RPMI7951 (cell line): ENCODE measurements at places on chromosomes 3 and 15. TPM values are rescaled to one million over a fixed set of nuclear protein-coding genes. Genes with fewer than 3 reads are reported as not detected.

Gene RFC4
- total RNA-seq: 142 and 161 TPM in 2 replicates

Gene CADM2
- total RNA-seq: under 0.01 TPM in 1 of 2 replicates, not detected in the other

Gene GOLGA8Q
- total RNA-seq: not detected in 2 replicates

Gene BUB1B
- 108 and 126 TPM in 2 replicates for total RNA-seq

Gene SERINC4
- not detected in 2 replicates for total RNA-seq

DNA sequence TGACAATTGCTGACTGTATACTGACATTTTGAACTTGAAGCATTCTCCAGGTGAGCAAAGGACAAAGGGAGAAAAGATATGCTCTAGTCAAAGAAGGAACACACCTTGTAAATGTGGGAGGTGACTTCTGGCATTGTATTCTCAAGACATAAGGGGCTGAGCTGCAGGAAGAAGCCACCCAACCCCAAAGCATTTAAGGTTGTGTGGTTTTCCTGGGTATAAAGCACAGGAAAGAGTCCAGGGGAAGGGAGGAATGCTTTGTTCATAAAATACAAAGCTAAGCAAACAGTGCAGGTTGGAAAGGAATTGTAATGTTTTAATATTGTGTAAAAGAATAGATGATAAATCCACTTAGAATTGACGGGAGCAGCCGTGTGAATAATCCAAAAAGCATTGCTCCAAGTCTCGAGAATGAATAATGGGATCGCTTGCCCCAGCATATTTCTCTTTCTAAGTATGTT, 102.4 kb upstream of the LRIG1 start:
- DNase-seq: no peak

DNA sequence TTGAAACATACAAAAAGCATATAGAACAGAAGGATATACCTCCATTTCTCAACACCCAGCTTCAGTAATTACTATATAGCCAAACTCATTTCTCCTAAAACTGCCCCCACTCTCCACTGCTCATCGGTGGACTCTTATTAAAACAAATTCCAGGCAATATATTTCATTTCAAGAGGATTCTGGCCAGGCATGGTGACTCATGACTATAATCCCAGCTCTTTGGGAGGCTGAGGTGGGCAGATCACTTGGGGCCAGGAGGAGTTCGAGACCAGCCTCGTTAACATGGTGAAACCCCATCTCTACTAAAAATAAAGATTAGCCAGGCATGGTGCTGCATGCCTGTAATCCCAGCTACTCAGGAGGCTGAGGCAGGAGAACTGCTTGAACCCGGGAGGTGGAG, 40.9 kb downstream of the SNX4 start:
- DNase-seq: no peak

GRCh38 chr15:63211549-63211948, 22.1 kb downstream of the RAB8B start:
- no peak for DNase-seq

DNA sequence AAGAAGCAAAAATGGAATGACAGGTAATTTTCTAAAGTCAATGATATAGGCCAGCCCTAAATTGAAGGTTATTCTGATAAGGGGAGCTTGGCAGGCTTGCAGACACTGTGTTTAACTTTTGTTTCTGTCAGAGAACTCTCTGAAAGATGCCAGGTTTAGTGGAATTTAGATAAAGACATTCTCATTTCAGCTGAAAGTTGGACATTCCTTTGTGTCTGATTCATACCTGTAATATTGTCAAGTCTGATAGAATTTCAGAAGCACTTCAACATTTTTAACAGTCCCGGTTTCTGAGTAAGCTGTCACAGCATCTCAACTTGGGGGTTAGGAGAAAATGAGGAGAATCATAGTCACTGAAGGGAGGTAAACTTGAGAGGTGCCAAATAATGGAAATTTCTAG, 84.0 kb downstream of the DIPK2A start:
- no peak for DNase-seq

- DNase-seq: no peak
Measured at GRCh38 chr3:134325706-134326105, 48.5 kb downstream of the AMOTL2 start.

DNA sequence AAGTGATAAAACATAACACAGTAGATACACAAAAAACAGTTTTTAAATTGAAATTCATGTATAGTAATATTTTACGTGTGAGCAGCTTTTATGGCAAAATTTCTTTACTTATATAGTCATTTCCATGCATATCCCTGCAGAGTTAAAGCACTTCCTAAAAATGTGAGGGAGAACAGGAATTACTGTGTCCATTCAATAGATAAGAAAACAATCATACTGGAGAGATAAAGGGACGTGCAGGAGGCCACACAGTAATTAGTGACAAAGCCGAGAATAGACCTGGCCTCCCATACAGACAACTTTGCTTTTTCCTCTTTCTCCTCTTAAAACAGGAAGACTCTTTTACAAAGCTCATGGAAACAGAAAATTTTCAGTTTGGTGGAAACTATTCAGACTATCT, 247.5 kb downstream of the CDIN1 start:
- DNase-seq: no peak

DNA sequence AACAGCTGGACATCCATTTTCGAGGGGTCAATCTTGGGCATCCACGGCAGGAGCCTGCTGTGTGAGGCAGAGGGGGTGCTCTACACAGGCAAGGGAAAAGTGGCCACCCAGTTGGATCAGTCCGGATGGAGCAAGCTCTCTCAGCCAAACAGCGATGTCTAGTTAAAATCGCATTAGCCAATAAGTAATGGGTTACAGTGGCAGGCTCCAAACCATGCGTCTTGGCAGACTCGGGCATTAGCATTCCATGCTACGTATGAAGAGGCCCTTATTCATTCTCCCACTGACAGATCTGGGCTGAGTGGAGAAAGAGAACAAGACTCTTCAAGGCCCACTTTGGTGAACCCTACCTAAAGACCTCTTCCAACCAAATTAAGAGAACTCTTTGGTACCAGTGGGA, 49.3 kb downstream of the CCNB2 start:
- DNase-seq: no peak

DNA sequence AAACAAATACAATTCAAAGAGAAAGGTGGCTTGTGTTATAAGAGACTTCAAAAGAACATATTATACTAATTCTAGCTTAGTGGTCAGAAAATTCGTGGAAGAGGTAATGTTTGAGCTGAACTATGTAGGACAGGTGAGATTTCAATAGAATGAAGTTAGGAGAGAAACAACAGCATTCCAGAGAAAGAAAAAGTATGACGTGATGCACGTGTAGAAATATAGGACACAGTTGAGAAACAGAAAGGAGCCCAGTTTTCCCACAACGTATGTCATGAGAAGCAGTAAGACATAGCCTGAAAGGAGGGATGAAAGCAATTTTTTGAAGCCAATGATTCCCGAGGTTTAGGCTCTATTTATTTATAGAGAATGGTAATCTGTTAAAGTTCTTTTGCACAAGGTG, 18.7 kb upstream of the P3H2 start:
- DNase-seq: no peak

DNA sequence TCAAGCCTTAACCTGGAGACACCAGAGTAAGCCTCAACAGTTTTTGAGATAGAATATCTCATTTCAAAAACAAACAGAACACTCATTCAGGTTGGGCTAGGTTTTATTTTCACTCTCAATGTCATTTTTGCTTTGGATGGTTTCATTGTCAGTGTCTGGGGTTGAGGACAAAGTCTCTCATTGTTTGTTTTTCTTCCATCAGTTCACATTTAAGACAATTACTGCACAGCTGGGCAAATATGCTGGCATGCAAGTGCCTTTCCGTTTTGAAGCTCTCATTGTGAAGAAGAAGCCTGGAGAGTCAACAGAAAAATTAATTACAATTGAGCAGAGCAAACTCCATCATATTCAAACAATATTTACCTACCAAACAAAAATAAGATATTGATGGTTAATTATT, 1050.0 kb downstream of the TBL1XR1 start:
- DNase-seq: no peak

GRCh38 chr3:126865736-126866135, 117.2 kb upstream of the PLXNA1 start:
- DNase-seq: no peak

DNA sequence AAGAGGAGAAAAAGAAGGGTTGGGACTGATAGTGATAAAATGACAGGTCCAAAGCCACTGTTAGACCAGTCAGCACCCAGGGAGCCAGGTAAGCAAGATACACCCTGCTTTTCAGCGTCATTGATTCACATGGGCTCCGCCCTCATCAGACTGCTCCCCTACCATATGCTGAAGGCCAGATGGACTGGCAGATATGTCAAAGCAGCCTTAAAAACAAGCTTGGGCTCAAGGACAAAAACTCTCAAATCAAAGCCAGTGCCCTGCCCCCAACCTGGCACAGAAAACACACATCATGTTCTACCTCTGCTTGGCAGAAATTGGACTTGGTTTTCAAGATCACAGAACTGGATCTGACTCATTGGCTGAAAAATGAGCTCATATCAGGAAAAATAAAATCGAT, 33.4 kb downstream of the SH3BP5 start:
- no peak for DNase-seq

DNA sequence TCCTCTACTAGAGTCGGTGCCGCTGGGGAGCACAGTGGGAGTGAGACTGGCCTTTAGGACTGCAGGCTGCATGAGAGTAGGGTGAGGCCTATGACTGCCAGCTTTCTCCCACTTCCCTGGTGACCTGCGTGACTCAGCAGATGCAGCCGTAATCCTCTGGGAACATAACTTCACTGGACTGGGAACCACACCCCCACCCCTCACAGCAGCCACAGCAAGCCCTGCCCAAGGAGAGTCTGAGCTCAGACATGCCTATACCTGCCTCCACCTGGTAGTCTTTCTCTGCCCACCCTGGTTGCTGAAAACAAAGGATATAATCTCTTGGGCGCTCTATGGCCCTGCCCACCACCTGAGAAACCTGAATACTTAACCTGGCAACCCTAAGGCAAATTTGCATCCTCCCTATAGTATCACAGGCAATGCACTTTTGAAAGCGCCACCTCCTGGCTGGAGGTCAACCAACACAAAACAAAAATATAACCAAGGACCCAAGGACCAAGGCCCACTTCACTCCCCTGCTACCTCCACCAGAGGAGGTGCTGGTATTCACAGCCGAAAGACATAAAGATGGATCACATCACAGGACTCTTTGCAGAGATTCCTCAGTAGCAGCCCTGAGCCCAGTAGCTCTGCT, 308.9 kb downstream of the CTNNB1 start:
- DNase-seq: no peak

DNA sequence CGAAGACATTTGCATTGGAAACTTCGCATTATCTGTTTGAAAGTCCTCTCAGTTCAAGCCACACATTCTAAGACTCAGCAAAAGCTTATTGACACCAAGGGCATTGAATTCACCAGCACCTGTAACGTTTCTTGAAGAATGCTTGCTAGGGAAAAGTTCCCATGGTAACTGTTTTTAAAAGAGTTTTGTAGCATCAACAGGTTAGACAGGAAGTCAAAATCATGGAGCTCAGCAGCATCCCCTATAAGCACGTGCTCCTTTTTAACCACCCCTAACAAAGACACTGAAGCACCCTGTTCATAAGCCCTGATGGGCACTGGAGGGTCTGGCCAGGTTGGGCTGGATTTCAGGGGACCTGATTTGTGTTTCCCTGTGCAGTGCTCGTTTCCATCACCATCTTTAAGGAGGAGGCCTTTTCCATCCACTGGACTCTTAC, 229.7 kb upstream of the BHLHE40 start:
- DNase-seq: no peak

DNA sequence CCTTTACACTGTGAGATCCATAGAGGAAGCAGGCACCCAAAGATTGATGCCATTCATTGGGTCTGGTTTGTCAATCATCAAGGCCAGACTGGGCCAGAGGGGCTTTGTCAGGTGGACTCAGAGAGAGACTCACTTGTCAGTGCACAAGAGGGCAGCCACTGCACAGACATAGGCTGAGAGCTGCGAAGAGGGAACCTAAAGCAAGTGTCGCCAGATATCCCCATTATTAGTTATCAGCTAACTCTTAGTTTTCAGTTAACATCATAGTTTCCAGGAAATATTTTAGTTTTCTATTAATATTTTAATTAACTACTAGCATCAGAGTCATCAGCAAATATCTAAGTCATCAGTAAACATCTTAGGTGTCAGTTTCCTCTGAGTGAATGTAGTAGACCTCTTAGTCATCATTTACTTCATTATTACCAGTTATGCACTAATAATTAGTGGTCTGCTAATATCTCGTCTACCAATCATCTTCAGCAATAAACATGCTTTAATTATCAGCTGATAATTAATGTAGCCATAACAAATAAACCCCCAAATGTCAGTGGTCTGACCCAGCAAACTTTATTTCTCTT, 41.7 kb upstream of the LIMD1 start:
- no peak for DNase-seq
